T-helper 1 cell (primary cell): ENCODE measurements at places on chromosomes 1 and 21.
A peak's percentile ranks its signal among the peaks of the same experiment; 100 is the strongest.

DNA sequence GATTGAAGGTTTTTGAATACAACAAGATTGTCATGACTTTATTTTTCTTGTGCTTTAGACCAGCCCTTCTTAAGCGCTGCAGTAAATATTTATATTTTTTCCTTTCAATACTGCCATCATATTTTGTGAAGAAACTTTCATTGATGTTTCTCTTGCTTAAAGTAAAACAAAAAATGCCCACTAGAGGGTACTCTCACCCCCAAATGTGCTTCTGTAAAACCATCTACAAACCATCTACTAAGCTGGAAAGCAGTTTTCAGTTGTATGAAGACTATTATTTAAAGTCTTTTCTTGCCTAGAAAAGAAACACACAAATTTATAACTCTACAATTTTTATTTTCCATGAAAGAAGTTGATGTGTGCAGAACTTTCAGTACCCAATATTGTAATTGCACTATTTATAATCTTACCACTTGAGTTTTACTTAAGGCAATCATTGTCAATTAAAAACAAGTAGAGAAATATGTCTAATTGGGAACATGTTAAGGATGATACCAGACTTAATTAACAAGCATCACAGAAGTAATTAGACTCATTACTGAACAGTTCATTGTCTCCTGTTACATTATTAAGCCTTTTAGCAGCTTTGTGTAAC, 10.7 kb downstream of the LEPR start:
- no peak for DNase-seq

DNA sequence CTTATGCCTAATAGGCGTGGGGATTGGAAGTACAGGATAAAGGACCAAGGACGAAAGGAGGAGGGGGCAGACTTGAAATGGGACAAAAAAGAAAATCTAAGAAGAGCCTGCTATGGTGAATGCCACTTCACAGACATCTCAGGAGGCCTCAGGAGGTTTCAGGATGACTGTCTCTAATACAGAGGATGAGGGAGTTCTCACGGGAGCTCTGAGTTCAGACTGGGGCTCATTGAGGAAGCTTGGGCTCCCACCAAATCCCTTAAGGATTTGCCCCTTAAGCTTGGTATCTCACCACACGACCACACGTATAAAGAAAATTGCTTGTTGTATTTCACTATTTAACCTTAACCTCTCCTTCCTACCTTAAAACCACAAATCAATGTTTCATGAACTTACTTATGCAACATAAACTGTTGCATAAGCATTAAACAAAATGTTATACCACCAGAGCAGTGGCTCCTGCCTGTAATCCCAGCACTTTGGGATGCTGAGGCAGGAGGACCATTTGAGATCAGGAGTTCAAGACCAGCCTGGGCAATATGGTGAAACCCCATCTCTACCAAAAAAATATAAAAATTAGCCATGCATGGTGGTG, 12.4 kb downstream of the SLC30A1 start:
- no peak for DNase-seq

DNA sequence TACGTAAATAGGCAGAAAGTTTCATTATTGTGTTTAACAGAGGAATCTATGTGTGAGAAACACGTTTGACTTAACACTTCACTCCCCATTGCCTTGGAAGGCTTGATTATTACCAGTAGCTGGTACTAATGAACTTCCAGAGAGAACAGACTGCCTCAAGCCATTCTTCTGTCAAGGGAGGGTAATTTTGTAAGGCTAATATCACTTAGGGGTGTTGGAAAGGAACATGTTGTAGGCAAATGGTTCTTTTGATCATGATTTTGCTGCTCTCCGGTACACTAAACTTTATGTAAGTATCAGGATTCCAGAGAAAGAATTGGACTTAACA, 1.8 kb downstream of the LAMC1 start:
- no peak for DNase-seq

GRCh38 chr1:110524311-110525248, 5.6 kb upstream of the KCNA10 start:
- peak; percentile 13 for DNase-seq

GRCh38 chr1:30194046-30194619, 529.3 kb downstream of the MATN1 start:
- DNase-seq, result no peak

DNA sequence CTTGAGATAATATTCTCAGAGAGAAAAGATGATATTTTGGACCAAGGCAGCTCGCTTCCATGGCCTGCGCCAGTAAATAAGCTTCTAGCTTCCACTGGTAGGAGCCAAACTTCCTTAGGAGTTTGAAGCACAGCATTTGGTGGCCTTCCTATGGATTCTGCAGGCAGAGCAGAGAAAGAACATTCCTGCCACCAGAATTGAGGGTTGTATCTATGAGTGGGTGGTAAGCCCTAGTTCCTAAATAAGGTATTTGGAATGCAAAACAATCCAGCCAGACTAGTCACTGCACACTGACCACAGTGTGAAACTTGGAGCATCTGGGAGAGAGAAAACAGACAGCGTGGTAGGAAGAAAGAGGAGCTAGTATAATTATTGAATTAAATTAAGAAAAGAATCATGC, 54.1 kb upstream of the BCAR3 start:
- DNase-seq, result no peak

GRCh38 chr1:59063501-59063900, 233.4 kb upstream of the FGGY start:
- no peak for DNase-seq

DNA sequence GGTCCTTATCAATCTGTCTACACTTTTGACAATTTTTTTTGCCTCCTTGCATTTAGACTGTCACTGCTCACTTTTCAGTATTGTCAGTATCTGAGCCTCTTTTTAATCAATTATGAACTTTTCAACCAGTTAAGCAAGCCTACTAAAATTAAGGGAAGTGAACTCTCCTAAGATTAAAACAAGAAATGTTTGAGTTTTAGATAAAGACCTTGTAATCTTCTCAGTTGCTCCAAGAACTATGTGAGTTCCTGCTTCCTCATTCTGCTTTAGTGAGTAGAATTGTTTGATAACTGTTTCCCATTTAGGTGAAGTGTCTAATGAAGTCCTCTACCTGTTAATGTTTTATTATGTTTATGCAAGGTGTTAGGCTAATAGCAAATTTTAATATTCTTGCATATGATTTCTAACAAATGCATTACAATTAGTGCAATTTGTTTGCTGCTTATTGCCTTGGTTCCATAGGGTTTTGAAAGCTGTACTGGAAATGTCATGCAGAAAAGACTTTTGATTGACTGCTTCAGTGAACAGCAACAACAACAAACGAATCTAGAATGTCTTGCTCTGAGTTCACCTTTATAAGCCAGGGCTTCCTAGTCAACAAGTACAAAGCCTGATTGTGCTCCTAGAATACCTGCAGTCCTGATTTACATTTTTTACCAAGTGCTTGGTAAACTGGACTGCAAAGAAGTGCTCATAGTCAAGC, 40.9 kb downstream of the PLA2G4A start:
- DNase-seq, result no peak
